ENCODE measurements at places on chromosomes 12 and 14.

DNA sequence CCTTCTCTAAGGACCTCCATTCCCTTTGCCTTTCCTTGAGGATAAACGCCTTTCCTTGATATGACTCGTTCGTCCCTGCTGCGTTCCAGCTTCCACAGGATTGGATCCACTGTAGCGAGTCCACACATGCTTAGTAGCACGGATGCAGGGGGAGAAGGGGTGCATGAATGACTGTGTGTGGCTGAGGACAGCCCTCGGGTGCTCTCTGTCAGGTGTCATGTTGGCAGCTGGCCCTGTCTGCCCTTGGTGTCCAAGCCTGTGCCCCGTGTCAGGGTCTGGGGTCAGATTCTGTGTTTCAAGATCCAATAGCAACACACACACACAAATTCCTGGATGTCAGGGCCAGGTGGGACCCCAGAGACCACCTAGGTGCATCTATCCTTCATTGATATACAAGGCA lies 17.5 kb upstream of the KRT80 start:
- DNase-seq: peak; percentile 13

DNA sequence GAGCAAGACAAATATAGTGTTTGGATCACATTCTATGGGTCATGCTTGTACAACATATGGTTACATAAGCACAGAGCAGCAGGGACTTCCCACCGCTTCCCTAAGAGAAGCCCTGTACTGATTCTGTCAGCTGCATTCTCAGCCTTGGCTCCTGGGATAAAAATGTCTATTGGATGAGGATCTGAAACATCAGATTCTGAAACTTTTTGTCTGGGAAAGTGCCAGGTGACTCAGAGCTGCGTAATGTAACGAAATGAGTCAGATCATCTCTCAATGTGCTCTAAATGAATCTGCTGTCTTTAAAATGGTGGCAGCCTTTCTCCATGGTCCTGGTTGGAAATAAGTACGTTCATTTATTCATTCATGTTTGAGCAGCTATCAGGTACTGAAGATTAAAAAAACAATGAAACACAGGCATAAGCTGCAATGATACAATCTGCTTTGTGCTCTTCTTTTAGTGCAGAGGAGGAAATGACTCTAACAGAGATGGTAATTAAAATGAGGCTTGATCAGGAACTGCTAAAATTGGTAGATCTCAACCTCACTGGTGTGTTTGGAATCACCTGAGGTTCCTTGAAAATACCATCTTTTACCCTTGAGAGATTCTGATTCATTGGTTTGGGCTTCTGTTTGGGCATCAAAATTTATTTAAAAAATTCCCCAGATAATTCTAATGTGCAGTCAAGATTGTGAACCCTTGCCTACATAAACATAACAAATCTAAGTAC lies 99.1 kb upstream of the NAP1L1 start:
- DNase-seq: peak; percentile 26

- DNase-seq: no peak
Measured at GRCh38 chr12:105157606-105158005, 50.1 kb downstream of the WASHC4 start.

DNA sequence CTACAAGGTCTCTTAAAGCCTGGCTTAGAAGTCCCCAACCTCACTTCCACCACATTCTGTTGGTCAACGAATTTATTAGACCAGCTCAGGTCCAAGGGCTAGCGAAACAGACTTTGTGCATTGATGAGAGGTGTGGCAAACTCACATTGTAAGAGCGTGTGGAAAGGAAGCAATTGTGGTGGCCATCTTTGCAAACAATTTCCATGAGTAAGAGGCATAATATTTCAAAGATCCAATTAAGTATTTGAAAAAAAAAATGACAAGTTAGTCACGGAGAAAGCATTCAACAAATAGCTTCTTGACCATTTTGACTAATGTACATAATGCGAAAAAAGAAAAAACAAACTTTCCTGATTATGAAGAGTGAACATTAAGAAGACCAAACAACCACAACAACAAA lies 7.4 kb downstream of the NR1H4 start:
- no peak for DNase-seq

GRCh38 chr12:88922816-88923215 lies 342.5 kb upstream of the KITLG start:
- no peak for DNase-seq

GRCh38 chr14:68336165-68336564 lies 456.7 kb downstream of the ZFP36L1 start:
- DNase-seq: no peak

GRCh38 chr14:94342334-94342934 lies 19.3 kb upstream of the SERPINA6 start:
- peak; percentile 93 for DNase-seq

DNA sequence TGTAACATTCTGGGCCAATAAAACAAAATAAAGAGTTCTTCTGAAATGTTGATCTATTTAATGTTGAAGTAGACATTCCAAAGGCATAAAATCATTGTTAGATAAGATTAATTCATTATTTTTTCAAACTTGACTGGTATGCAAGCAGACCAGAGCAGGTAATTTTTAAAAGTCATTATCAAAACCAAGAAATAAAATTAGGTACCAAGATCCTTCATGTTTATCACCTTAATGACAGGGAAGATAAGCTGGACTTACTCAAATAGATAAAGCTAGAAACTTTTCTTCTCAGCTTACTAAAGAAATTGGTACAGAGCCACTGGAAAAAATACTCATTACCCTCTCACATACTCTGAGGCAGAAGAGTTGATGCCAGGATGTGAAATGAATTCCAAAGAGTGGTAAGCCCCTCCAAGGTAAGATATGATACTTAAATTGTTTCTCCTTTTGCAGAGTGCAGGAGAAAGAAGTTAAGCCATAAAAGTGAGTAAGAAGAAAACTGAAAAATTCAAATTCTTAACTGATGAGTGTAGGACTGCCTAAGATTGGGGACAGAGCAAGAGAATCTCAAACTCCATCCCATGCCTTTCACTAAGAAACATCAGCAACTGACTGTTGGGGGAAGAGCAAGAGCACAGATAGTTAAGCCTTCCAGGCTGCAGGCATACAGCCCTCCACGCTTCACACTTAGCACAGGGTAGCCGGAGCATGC lies 111.9 kb downstream of the SLC41A2 start:
- DNase-seq: no peak

GRCh38 chr14:68358500-68358899 lies 434.4 kb downstream of the ZFP36L1 start:
- no peak for DNase-seq

- DNase-seq: no peak
Measured at GRCh38 chr12:30323008-30323407, 372.7 kb downstream of the IPO8 start.

GRCh38 chr12:104294927-104295668 lies 8.4 kb upstream of the EID3 start:
- DNase-seq: no peak

DNA sequence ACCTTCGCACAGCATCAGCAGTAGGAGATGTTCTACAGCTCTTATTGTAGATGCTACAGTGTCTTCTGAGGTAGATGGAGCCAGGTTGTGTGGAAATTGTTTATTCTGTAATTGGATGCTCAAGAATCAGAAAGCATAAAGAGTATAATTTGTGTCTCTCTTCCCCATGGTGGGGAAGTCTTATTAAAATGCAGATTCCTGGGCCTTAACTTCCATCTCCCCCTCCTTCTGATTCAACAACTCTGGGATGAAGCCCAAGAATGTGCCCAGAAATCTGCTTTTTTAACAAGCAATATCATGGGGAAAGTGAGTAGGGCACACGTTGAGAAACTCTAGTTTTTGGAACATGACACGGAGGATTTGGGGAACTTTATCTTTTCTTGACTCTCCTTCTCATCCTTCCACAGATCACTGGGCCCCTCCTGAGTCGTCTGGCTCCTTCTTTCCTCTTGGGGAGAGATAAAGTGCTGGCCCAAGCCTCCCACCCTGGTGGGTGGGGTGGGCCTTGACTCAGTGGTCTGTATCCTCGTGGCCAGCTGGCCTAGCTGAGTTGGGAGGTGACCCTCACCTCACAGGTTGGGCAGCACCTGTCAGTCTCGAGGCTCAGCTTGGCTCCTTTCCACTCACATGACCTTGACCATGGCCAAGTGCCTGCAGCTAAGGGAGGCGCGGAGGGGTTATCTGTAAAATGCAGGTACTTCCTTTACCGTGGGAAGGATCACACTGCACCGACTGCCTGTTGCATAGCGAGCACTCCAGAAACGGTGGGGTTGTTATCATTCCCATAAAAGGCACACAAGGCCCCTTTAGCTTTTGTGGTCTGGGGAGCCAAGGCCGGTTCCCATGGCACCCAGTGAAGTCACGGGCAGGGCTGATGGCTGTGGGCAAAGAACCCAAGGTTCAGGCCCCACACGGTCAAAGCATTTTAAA lies 141.9 kb downstream of the CHST11 start:
- DNase-seq: no peak

GRCh38 chr12:80195074-80195726 lies 95.9 kb downstream of the OTOGL start:
- peak; percentile 51 for DNase-seq

- DNase-seq: no peak
Measured at GRCh38 chr14:68297039-68297438, 477.5 kb downstream of the RAD51B start.

DNA sequence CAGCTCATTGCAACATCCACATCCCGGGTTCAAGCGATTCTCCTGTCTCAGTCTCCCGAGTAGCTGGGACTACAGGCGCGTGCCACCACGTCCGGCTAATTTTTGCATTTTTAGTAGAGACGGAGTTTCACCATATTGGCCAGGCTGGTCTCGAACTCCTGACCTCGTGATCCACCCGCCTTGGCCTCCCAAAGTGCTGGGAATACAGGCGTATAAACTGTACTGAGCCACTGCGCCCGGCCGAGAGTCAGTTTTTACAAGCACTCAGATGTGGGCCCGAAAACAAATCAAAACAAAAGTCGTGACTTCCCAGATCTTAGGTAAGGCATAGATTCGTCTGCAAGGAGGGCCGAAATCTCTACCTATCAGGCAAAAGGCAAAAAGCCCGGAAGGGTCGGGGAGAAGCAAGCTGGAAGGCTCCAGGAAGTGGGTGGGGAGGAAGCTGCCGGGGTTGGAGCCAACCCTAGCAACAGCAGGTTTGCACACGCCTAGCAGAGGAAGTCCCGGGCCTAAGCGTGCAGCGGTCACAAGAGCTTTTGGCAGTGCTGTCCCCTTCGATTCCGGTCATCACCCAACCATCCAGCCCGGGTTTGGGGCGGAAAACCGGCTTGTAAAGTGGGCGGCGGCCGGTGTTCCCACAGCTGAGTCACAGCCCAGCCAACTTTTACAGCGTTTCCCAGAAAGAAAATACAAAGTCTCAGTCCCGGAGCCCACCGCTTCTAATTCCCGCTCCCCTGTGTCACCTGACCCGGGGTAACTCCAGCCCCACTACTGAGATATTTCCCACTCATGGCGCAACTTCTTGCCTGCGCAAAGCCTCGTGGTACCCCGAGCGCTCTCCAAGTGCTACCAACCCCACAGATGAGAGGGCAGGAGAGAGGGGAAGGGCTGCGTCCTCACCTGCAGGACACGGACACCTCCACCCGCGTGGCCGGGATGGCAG lies 583 bp downstream of the CPNE8 start:
- peak; percentile 90 for DNase-seq

- no peak for DNase-seq
Measured at GRCh38 chr12:27284751-27285150, 40.7 kb downstream of the STK38L start.

Measured in femur (tissue), 1 donor.